Putamen (tissue), 1 donor: ENCODE measurements at places on chromosomes 16 and 17.

DNA sequence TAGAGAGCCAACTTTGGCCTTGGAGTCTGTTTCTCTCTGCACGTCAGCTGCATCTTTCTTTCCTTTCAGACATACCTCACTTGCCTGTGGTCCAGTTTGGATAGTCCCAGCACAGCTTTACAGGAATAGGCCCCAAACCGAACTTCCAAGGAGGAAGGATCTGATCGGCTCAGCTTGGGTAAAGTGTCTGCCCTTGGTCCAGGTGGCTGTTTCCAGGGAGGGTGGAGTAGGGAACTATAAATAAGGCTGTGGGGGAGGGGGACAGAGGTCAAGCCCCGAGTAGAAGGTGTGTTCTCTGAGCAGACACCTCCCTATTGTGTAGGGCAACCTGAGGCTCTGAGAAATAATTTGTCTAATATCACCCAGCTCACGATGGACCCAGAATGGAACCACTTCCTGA is 29.2 kb upstream of the NKD1 start:
- DNase-seq = no peak

DNA sequence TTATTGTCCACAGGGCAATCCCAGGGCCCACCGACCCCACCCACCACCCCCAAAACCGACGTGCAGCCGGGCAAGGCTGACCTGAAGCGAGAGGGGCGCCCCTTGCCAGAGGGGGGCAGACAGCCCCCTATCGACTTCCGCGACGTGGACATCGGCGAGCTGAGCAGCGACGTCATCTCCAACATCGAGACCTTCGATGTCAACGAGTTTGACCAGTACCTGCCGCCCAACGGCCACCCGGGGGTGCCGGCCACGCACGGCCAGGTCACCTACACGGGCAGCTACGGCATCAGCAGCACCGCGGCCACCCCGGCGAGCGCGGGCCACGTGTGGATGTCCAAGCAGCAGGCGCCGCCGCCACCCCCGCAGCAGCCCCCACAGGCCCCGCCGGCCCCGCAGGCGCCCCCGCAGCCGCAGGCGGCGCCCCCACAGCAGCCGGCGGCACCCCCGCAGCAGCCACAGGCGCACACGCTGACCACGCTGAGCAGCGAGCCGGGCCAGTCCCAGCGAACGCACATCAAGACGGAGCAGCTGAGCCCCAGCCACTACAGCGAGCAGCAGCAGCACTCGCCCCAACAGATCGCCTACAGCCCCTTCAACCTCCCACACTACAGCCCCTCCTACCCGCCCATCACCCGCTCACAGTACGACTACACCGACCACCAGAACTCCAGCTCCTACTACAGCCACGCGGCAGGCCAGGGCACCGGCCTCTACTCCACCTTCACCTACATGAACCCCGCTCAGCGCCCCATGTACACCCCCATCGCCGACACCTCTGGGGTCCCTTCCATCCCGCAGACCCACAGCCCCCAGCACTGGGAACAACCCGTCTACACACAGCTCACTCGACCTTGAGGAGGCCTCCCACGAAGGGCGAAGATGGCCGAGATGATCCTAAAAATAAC is 3.0 kb downstream of the SOX9 start:
- peak; percentile 11 for DNase-seq

GRCh38 chr17:14510136-14510535 is 209.3 kb downstream of the HS3ST3B1 start:
- no peak for DNase-seq

DNA sequence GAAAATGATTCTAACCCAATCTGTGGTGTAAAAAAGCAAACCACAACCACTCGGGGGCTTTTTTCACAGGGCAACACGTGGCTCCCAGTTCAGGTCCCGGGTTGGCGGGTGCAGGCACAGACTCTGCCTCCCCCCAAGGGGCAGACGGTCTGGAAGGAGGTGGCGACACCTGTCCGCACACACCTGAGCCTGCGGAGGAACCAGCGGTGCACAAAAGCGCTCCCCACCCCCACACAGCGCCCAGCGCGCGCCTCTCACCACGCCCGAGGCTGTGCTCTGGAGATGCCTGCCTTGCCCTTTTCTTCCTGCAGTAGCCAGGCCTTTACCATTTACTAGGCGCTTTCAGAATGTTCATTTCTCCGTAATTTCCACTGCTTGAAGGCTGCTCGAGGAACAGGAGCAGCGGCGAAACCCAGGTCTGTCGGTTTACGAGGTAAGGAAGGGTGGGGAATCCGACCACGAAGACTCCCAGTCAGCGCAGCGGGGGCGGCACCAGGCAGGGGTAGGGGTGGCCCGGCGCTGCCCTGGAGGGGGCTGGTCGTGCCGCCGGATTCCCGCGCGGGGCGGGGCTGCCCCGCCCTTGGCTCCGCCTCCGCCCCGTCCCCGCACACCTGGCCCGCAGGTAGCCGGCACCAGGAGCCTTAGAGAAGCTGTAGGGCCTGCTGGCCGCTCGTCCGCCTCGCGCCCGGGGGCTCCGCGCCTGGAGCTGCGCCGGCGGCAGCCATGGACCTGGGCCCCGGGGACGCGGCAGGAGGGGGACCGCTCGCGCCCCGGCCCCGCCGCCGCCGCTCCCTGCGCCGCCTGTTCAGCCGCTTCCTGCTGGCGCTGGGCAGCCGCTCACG is at the start of gene USP43:
TSS of gene USP43 (plus strand) at position 608 of the 842 bp plus-strand sequence. CDS start at position 724, 116 bp downstream.
- peak; percentile 1 for DNase-seq

- DNase-seq = no peak
These were observed 166.4 kb downstream of the C16orf95 start for GRCh38 chr16:87150681-87151280.

DNA sequence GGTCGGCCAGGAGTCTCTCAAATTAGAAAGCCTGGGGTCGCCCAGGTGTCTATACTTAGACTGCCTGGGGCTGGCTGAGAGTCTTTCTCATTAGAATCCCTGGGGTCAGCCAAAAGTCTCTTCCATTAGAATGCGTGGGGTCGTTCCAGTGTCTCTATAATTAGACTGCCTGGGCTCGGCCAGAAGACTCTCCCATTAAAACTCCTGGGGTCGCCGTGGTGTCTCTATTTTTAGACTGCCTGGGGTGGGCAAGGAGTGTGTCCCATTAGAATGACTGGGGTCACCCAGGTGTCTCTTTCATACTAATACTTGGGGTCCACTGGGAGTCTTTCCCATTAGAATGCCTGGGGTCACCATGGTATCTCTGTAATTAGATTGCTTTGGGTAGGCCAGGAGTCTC is 2227.7 kb downstream of the TP53TG3F start:
- no peak for DNase-seq

GRCh38 chr17:40482722-40483121 is 18.7 kb downstream of the TNS4 start:
- DNase-seq = no peak

DNA sequence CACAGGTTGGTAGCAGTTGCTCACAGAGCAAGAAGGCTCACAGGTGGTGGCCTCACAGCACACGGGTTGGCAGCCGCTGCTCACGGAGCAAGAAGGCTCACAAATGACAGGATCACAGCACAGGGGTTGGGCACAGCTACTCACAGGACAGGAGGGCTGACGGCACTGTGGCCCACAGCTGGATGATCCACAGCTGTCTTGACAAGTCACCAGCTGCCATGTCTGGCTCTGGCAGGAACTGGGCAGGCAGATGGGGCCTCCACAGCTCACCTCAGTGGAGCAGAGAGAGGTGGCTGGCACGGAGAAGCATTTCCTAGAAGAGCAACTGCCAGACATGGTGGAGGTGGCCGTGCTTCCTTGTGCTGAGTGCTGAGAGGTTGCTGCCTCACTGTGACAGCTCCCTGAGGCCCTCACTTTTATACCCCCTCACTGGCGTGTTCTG is at the start of gene KRTAP16-1:
TSS of gene KRTAP16-1 (minus strand) at position 392 of the 442 bp plus-strand sequence. CDS start at position 336, 56 bp downstream.
- DNase-seq = no peak
